ENCODE measurements at places on chromosomes 16 and 17.

DNA sequence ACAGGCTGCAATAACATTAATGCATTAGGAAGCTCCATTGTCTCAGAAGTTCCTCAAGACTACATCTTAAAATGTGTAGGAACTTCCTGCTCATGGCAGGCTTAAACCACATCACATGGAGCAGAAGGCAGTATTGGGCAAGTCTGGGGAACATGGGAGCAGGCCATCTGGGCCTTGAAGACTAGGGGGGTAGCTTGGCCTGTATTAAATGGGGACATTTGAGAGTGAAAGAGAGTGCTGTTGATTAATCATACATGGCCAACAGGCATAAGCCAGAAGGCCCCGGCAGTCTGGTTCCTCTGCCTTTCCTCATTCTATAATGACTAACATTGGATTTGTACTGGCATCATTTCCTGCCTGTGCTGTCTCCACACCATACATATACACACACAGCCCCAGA lies 25.2 kb upstream of the SLC5A11 start:
- no peak for DNase-seq
- H3K4me1 ChIP-seq = no peaks in the 10 kb centered on the region
- H3K4me3 ChIP-seq = no peak overlapping the region

GRCh38 chr16:1527836-1528811 lies 5.3 kb upstream of the TMEM204 start:
- peak; percentile 64 for DNase-seq
- no peaks in the 10 kb centered on the region for H3K4me1 ChIP-seq
- H3K27me3 ChIP-seq = no peaks in the 10 kb centered on the region
- H3K4me3 ChIP-seq = no peak overlapping the region
- H3K27ac ChIP-seq = peak overlapping the region; percentile 71
- no peaks in the 10 kb centered on the region for H3K36me3 ChIP-seq

DNA sequence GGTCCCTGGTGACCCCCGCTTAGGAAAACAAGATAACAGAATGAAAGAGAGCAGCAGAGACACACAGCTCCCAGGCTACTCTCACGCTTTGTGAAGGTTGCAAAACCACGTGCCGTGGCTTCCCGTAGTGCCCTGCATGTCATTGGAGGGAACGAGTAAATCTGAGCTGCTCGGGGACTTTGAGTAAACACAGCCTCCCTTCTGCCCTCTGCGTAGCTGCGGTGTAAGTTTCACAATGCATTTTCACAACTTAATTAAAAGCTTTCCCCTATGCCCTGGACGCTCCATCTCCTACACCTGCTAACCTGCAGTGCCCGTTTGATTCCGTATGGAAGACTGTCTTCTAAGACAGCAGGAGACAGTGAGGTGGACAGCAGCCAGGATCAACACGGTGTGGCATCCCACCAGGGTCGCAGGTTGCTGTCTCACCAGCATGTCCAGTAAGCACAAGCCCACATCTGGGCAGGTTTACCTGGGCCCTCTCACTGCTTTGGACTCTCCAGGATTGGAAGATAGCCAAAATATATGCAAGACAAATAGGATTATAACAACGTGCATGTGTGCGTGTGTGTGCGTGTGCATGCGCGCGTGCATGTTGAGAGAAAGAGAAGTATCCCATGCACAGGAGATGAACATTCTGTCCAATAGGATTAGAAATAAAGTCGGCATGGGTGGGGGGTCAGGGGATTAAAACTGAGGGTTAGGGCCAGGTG lies 116.4 kb upstream of the RCVRN start:
- H3K4me1 ChIP-seq = peaks cover 8% of the 10 kb centered on the region
- H3K4me3 ChIP-seq = no peak overlapping the region
- DNase-seq = peak; percentile 36
- H3K36me3 ChIP-seq = no peaks in the 10 kb centered on the region
- no peaks in the 10 kb centered on the region for H3K27me3 ChIP-seq

- H3K36me3 ChIP-seq = no peaks in the 10 kb centered on the region
- H3K4me3 ChIP-seq = no peak overlapping the region
- H3K27ac ChIP-seq = no peak overlapping the region
- DNase-seq = peak; percentile 74
- H3K27me3 ChIP-seq = peaks cover 18% of the 10 kb centered on the region
These were observed 14.3 kb upstream of the DYNLRB2 start for GRCh38 chr16:80526418-80527061.

Measured in cardiac muscle cell (in vitro differentiated cells and primary cell).